NCI-H524 (cell line): ENCODE measurements at places on chromosomes 16 and 17.

- DNase-seq: no peak
These were observed 11.2 kb upstream of the SLC47A2 start for GRCh38 chr17:19727501-19728078.

DNA sequence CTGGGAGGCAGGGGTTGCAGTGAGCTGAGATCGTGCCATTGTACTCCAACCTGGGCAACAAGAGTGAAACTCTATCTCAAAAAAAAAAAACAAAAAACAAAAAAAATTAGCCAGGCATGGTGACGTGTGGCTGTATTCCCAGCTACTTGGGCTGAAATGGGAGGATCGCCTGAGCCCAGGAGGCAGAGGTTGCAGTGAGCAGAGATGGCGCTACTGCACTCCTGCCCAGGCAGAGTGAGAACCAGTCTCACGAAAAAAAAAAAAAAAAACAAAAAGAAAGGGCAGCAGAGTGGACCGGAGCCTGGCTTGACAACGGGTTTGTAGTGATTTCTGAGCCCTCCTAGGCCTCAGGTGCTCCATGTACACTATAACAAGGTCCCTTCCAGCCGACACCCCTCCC lies 33.1 kb downstream of the PEMT start:
- DNase-seq: no peak

GRCh38 chr16:30778549-30779244 lies 8.3 kb downstream of the ZNF629 start:
- no peak for DNase-seq

- DNase-seq: no peak
These were observed 121.2 kb downstream of the ANKFN1 start for GRCh38 chr17:56274491-56274890.

DNA sequence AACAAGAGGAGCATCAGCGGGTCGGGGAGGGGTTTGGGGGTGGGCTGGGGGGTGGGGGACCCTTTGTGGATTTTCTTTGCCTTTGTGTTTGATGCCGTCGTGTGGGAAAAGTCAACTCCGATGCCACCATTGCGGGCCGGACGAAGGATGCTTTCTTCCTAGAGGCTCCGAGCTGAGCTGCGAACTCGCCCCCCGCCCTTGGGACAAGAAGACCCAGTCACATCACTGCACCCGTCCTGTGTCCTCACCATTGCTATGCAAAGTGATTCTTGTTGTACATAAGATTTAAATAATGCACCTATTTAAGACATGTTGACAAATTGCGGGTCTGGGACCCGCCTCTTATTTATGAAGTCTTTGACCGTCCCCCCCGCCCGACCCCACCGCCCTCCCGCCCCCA lies 69.0 kb upstream of the PLCG2 start:
- DNase-seq: no peak

GRCh38 chr17:16900288-16900882 lies 71.5 kb downstream of the TNFRSF13B start:
- no peak for DNase-seq
